ENCODE measurements at places on chromosomes 12 and 14. TPM values are rescaled to one million over a fixed set of nuclear protein-coding genes. Genes with fewer than 3 reads are reported as not detected.

Gene LMNTD1
- not detected for polyA plus RNA-seq

- no peak overlapping the region for H3K27ac ChIP-seq
- DNase-seq: no peak
- H3K27me3 ChIP-seq: no peaks in the 10 kb centered on the region
These were observed 6.0 kb downstream of the PAPLN start for GRCh38 chr14:73243341-73243740.

GRCh38 chr14:54734966-54735365 is 167.7 kb downstream of the GCH1 start:
- H3K4me1 ChIP-seq: peaks cover 12% of the 10 kb centered on the region
- no peak for DNase-seq
- no peak overlapping the region for H3K4me3 ChIP-seq
- H3K36me3 ChIP-seq: no peaks in the 10 kb centered on the region
- H3K27me3 ChIP-seq: no peaks in the 10 kb centered on the region

GRCh38 chr14:51860164-51860824 is at the start of gene GNG2:
Gene GNG2 (plus strand): TSS chr14:51860612. CDS start chr14:51950679, 90,067 bp downstream.
- H3K36me3 ChIP-seq: no peaks in the 10 kb centered on the region
- DNase-seq: peak; percentile 87
- H3K27me3 ChIP-seq: no peaks in the 10 kb centered on the region
- peak within 1 kb of the TSS; percentile 90 for H3K27ac ChIP-seq
- H3K4me3 ChIP-seq: peak within 1 kb of the TSS; percentile 65

- no peaks in the 10 kb centered on the region for H3K27me3 ChIP-seq
- H3K27ac ChIP-seq: no peak overlapping the region
- H3K36me3 ChIP-seq: no peaks in the 10 kb centered on the region
- H3K4me3 ChIP-seq: no peak overlapping the region
- peaks cover 13% of the 10 kb centered on the region for H3K4me1 ChIP-seq
These were observed 51.6 kb downstream of the EFCAB11 start for GRCh38 chr14:89902881-89903280.

DNA sequence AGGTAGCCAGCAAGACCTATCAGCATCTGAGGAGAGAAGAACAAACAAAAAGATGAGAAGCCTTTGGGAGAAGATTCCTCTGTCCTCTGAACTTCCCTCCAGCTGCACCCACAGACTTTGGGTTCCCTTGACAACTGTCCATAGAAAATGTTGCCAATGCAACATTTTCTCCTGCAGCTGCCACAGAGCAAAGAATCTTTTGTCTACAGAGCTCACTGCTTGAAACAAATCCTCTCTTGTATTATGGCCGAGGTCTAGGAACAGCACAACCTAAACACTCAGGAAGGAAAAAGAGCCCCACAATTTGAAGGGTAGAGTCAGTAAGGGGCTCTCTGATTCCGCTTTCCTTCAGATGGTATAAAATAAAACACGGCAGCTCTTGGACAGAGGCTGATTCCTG is 14.3 kb downstream of the POMT2 start:
- H3K4me1 ChIP-seq: no peaks in the 10 kb centered on the region
- H3K4me3 ChIP-seq: no peak overlapping the region
- H3K27ac ChIP-seq: no peak overlapping the region
- no peak for DNase-seq
- no peaks in the 10 kb centered on the region for H3K27me3 ChIP-seq

DNA sequence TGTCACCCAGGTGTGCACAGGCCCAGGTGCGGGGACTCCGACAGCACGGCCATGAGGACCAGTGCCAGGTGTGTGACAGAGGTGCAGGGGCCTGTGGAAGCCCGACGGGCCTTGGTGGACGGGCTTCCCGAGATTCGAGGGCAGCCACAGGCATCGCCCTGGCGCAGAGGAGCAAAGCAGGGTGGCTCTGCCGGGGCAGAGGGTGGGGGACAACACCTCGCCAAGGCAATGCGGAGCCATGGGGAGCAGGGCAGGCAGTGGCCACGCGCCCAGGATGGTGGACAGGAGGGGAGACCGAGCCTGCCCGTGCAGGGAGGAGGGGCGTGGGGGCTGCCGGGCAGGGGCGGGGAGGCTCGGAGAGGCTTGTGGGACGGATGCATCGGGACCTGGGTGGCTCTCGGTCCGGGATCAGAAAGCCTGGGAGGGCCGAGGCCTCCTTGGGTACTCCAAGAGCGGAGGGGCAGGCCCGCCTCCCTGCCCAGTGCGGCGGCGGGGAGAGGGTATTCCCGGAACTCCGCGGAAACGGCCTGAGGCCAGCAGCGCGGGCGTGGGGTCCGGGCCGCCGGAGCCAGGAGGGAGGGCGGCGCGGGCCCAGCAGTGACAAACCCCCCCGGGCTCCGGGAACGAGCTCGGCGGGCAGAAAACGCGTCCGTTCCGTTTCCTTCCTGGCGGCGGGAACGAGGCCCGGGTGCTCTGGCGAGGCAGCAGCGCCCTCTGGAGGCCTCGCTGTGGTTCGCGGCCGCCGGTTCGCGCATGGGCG is 1.6 kb downstream of the TMEM121 start:
- peak; percentile 80 for DNase-seq
- H3K36me3 ChIP-seq: no peaks in the 10 kb centered on the region
- H3K27me3 ChIP-seq: peaks cover 4% of the 10 kb centered on the region
- H3K4me3 ChIP-seq: peak overlapping the region; percentile 54
- H3K27ac ChIP-seq: no peak overlapping the region
- H3K4me1 ChIP-seq: peaks cover 14% of the 10 kb centered on the region

Data from naive thymus-derived CD4-positive, alpha-beta T cell (primary cell).